ENCODE measurements at places on chromosomes 3 and 15.

DNA sequence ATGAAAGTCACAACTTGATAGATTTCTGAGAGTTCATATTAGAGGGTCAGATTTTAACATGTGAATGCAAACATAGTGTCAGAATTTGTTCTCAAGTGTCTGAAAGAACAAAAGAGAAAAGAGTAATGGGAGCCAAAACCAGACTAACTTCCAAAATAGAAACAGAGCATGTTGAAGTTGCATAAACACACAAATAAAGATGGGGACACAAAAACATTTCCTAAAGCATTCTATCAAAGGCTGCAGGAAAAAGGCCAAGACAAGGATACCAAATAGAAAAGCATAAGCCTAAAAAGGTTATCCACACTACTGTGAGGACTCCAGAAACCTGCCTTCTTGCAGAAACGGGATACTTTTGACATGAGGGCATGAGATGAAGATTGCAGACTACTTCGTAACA, 2.8 kb downstream of the FHIT start:
- DNase-seq: no peak

- DNase-seq: no peak
Observed at GRCh38 chr3:104368760-104369159, 997.9 kb upstream of the ALCAM start.

DNA sequence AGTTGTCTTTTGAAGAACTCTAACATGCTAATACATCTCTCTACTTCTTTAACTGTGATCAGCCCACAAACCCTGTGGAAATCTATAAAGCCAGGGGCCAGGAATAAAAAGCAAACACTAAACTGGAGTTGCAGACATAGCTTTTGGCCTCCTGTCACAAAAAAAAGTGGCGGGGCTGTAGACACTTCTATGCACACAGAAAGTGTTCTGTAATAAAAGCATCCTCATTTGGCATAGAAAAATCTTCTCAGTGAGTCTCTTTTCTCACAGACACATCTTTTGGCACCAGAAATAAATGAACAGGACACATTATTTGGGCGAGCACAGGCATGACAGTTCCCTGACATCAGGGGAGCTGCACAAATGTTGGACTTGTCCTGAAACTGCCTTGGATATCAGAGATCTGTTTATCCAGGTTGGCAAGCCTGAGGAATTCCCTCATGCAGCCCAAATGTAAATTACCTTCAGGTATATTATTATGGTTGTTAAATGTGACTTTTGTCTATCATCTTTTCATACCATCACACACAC, 355.4 kb downstream of the FGF12 start:
- DNase-seq: no peak

DNA sequence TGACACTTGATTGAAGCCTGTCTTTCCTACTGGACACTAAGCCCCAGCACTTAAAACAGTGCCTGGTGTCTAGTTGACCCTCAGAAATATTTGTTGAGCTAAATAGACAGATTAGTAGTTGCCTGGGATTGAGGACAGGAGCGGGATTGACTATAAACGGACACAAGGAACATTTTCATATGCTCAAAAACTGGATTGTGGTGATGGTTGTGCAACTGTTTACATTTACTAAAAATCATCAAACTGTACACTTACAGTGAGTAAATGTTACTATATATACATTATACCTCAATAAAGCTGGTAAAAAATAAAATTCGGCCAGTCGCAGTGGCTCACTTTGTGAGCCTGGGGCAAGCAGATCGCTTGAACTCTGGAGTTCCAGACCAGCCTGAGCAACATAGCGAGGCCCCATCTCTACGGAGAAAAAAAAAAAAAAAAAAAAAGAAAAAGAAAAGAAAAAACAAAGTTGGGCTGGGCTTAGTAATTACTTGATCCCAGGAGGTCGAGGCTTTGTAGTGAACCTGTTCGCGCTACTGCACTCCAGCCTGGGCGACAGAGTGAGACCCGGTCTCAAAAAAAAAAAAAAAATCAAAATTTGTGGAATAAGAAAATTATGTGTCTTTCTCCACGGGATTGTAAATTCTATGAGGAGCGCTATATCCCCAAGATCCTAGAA, 632 bp upstream of the IDH3A start:
- no peak for DNase-seq

- no peak for DNase-seq
Observed at GRCh38 chr15:81002331-81003096, 1.8 kb downstream of the TLNRD1 start.

DNA sequence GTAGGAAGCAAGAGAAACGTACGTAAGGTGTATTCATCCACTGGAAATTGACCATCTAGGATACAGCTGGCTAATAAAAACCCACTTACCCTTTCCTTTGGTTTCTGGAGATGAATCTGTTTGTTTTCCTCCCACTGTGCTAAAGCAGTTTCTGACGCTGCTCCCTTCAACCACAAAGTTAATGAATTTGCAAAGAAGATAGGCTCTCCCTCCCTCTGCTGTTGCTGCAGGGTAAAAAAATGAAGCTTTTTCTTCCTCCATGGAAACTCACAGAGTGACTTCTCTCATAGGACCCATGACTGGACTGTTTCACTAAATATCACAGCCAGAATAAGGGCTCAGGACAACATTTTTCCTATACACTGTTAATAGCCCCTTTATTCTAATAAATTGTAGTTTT, 172.1 kb upstream of the LRRN1 start:
- no peak for DNase-seq

GRCh38 chr15:96896766-96897165, 566.3 kb downstream of the NR2F2 start:
- DNase-seq: no peak

Measured in stimulated activated CD4-positive, alpha-beta T cell treated with anti-CD3 and anti-CD28 coated beads, Interleukin-1b, Interleukin-23, amount 100 ng/mL, for 4 hours (primary cell).